ENCODE measurements at places on chromosomes 16 and 17. TPM values are rescaled to one million over a fixed set of nuclear protein-coding genes. Genes with fewer than 3 reads are reported as not detected.

DNA sequence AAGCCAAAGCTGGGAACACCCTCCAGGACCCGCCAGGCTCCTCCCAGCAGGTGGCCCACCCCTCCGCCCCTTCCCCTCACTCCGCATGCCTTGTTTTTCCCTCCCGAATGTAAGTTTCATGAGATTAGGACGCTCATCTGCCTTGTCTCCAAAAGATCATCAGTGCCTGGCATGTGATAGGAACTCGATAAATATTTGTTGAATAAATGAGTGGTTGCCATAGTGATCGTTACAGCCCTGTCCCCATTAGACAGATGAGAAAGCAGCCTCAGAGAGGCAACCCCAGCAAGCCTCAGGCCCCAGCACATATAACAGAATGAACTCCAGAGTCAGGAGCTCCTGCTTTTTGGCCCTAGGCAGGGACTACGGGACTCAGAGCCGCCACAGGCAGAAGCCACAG, 5.0 kb downstream of the CAMKK1 start:
- peak overlapping the region; percentile 96 for H3K27ac ChIP-seq
- no peak overlapping the region for H3K4me3 ChIP-seq
- H3K4me1 ChIP-seq, result peaks cover 74% of the 10 kb centered on the region
- no peaks in the 10 kb centered on the region for H3K27me3 ChIP-seq

DNA sequence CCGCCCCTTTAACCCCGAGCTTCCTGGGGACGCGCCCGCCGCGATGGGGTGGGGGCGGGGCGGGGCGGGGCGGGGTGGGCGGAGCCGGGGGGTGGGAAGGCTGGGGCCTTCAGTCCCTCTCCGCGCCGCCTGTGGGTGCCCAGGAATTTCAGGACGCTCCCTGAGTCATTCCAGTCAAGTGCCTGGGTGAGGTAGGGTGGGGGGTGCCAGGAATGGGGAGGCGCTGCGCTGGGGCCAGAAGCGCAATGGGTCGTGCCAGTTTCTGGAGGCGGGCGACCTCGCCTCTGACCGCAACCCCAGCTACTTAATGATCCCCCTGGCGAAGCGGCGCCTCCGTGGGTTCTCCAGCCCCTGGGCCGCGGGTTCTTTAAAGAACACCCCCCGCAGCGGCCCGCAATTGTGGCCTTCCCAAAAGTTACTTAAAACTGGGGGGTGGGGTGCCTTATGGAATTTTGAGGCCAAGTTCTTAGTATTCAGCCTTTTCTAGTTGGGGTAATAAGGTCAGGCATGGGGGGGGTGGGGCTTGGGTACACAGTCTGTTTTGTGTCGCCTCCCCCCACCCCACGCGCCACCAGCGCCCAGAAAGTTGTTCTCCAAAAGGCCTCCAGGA, 826 bp upstream of the GSE1 start:
- no peaks in the 10 kb centered on the region for H3K27me3 ChIP-seq
- peaks cover 79% of the 10 kb centered on the region for H3K4me1 ChIP-seq
- peak overlapping the region; percentile 84 for H3K27ac ChIP-seq
- no peaks in the 10 kb centered on the region for H3K36me3 ChIP-seq

- H3K27ac ChIP-seq, result no peak overlapping the region
- no peak for DNase-seq
- H3K4me1 ChIP-seq, result no peaks in the 10 kb centered on the region
- H3K4me3 ChIP-seq, result no peak overlapping the region
- H3K27me3 ChIP-seq, result no peaks in the 10 kb centered on the region
- H3K36me3 ChIP-seq, result no peaks in the 10 kb centered on the region
Observed at GRCh38 chr16:60302261-60302660, 1568.1 kb upstream of the GOT2 start.

GRCh38 chr16:50887500-50888298, 145.8 kb downstream of the CYLD start:
- no peaks in the 10 kb centered on the region for H3K4me1 ChIP-seq
- no peaks in the 10 kb centered on the region for H3K27me3 ChIP-seq
- no peaks in the 10 kb centered on the region for H3K36me3 ChIP-seq
- DNase-seq, result peak; percentile 22

GRCh38 chr16:79602628-79603014, 2.1 kb upstream of the MAF start:
- peaks cover 25% of the 10 kb centered on the region for H3K4me1 ChIP-seq
- DNase-seq, result no peak
- peak overlapping the region; percentile 98 for H3K27ac ChIP-seq
- H3K36me3 ChIP-seq, result no peaks in the 10 kb centered on the region

DNA sequence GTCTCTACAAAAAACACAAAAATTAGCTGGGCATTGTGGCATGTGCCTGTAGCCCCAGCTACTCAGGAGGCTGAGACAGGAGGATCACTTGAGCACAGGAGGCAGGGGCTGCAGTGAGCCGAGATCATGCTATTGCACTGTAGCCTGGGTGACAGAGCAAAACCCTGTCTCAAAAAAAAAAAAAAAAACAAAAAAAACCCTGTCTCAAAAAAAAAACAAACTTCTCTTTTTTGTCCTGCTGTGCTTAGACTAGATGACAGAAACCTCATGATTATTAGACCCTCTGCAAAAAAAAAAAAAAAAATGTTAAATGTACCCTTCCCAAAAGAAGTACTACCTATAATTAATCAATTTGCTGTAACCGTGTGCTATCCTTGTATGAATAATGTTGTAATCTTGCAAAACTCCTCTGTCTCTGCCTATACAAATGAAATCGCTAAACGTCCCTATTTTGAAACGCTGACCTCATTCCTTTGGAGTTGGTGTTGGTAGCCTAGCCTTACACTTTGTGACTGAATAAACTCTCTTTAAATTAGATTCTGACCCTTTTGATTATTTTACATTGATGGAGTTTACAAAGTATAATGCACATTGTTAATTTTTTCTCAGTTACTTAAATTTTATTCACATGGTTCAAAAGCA, 13.6 kb upstream of the DHRS7B start:
- DNase-seq, result no peak
- no peak overlapping the region for H3K4me3 ChIP-seq
- no peaks in the 10 kb centered on the region for H3K27me3 ChIP-seq
- H3K4me1 ChIP-seq, result no peaks in the 10 kb centered on the region

- no peak overlapping the region for H3K4me3 ChIP-seq
- no peaks in the 10 kb centered on the region for H3K27me3 ChIP-seq
- peaks cover 16% of the 10 kb centered on the region for H3K4me1 ChIP-seq
Observed at GRCh38 chr17:16086957-16087356, 87.3 kb downstream of the TTC19 start.

DNA sequence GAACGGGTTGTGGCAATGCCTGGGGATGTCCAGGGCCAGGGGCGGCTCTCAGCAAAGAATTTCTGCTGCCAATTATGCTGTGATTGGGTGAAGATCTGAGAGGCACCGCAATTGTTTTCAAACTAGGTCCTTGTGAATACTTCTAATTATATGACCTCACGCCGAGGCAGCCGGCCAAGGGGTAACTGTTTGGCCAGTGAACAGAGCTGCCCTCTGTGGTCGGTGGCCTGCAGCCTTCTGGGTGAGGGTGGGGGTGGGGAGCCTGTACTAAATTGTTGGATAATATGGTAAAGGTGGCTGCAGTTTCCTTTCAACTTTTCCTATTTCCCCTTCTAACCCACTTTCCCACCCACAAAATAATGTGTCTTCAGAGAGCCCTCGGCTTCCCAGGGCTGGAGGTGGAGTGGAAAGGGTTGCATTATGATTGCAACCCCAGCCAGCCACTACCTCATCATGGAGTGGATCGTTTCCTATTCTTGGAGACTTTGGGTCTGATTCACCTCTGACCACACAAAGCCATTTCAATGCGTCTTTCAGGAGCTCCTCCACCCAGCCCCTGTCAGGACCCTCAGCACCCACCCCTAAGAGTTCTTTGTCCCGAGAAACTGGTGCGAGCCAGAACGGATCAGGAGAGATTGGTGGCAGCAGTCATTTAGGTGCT, 2.0 kb upstream of the DNAI2 start:
- peaks cover 27% of the 10 kb centered on the region for H3K4me1 ChIP-seq
- H3K4me3 ChIP-seq, result no peak overlapping the region
- DNase-seq, result no peak
- no peak overlapping the region for H3K27ac ChIP-seq
- no peaks in the 10 kb centered on the region for H3K36me3 ChIP-seq

DNA sequence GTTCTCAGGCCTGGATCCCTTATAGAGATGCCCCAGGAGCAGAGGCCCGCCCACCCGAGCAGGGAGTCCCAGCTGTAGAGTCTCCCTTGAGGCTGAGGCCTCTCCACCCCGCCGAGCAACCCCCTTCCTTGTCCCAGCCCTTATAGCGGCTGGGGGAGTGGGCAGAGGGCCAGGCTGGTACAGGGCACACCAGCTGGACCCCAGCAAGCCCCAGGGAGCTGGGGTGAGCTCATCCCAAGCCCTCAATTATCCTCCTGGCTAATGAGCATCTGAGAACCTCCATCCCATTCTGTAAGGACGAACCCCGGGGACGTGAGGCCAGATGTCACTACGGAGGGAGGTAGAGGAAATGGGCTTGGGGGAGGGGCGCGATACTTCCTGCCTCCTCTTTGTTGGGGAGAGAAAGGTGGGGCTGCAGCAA, 3.2 kb upstream of the SNN start:
- no peak overlapping the region for H3K27ac ChIP-seq
- no peaks in the 10 kb centered on the region for H3K27me3 ChIP-seq
- DNase-seq, result no peak
- H3K4me1 ChIP-seq, result peaks cover 25% of the 10 kb centered on the region
- H3K36me3 ChIP-seq, result no peaks in the 10 kb centered on the region

DNA sequence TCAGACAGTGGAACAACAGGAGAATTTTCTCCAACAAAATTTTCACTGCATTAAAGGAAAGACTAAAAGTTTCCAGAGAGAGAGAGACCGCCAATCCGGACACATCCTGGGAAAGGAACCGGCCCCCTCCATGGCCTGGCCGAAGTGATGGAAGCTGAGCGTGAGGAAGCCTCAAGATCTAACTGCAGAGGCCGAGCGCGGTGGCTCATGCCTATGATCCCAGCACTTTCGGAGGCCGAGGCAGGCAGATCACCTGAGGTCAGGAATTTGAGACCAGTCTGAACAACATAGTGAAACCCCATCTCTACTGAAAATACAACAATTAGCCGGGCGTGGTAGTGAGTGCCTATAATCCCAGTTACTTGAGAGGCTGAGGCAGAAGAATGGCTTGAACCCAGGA, 3.9 kb downstream of the CTRB2 start:
- H3K4me3 ChIP-seq, result no peak overlapping the region
- H3K27me3 ChIP-seq, result no peaks in the 10 kb centered on the region
- no peak overlapping the region for H3K27ac ChIP-seq
- H3K4me1 ChIP-seq, result peaks cover 3% of the 10 kb centered on the region
- no peak for DNase-seq

- DNase-seq, result no peak
- peaks cover 60% of the 10 kb centered on the region for H3K4me1 ChIP-seq
- peak overlapping the region; percentile 88 for H3K27ac ChIP-seq
- H3K36me3 ChIP-seq, result no peaks in the 10 kb centered on the region
- peak overlapping the region; percentile 84 for H3K4me3 ChIP-seq
- H3K27me3 ChIP-seq, result no peaks in the 10 kb centered on the region
Observed at GRCh38 chr17:27456681-27457359, 572 bp downstream of the KSR1 start.

GRCh38 chr17:50469208-50469605, 527 bp upstream of the CHAD start:
- H3K4me1 ChIP-seq, result peaks cover 39% of the 10 kb centered on the region
- DNase-seq, result no peak
- H3K27me3 ChIP-seq, result no peaks in the 10 kb centered on the region
- peak overlapping the region; percentile 43 for H3K4me3 ChIP-seq
- peak overlapping the region; percentile 27 for H3K27ac ChIP-seq

GRCh38 chr16:2992383-2993081, 12.3 kb upstream of the PKMYT1 start:
- DNase-seq, result no peak
- H3K27me3 ChIP-seq, result no peaks in the 10 kb centered on the region
- H3K4me1 ChIP-seq, result peaks cover 8% of the 10 kb centered on the region

GRCh38 chr17:38456031-38456815, 28.0 kb downstream of the ARHGAP23 start:
- peaks cover 56% of the 10 kb centered on the region for H3K4me1 ChIP-seq
- H3K4me3 ChIP-seq, result no peak overlapping the region
- peaks cover 25% of the 10 kb centered on the region for H3K36me3 ChIP-seq
- no peak for DNase-seq
- H3K27me3 ChIP-seq, result no peaks in the 10 kb centered on the region
- H3K27ac ChIP-seq, result peak overlapping the region; percentile 76

DNA sequence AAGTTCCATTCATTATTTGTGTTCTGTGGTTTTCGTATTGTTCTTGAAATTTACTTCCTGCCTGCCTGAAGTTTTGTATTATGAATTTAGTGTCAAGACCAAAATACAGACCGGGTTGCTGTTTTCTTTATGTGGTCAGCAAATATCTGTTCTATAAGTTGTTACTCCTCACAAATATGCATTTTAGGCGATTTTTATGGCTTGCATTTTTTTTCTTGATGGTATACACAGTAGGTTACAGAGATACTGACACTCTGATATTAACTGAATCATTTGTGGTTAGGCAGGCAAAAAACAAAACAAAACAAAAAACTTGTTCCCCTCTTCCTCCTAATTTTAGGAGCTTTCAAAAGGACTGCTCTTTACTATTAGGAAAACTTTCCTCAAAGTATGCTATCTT, 52.6 kb downstream of the BCAS3 start:
- H3K27ac ChIP-seq, result no peak overlapping the region
- H3K27me3 ChIP-seq, result no peaks in the 10 kb centered on the region
- no peak for DNase-seq

C17orf113 gene
- 0.49 TPM for total RNA-seq

VEZF1 gene
- total RNA-seq, result 86.2 TPM

SKAP1 gene
- 5.6 TPM for total RNA-seq

INO80E gene
- total RNA-seq, result 32.7 TPM

ST6GALNAC2 gene
- 24.8 TPM for total RNA-seq

CCL5 gene
- 4.9 TPM for total RNA-seq
